ENCODE measurements at places on chromosomes 6 and 20.

DNA sequence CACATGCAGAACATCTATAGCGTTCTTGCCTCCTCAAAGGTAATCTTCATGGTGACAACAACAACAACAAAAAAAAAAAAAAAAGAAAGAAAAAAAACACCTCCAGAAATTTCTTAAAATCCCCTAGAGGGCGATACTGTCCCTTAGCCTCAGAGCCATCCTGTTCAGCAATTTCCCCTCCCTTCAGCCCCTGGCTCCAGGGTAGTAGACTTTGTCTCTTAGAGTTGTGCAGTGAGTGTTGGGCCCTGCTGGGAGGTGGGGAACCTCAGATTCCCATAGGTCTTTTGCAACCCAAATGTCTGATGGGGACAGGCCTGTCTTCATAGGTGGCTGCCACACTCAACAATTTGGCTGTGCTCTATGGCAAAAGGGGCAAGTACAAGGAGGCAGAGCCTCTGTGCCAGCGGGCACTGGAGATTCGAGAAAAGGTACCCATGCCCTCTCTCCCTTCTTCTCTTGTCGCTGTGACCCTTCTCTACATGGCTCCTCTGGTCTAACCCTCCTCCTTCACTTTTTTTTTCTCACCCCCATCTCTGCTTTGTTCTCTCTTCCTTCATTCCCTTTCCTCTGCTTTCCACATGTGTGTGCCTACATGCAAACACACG, 6.0 kb upstream of the PTK7 start:
- peak; percentile 65 for DNase-seq

GRCh38 chr6:41425511-41425910, 90.1 kb downstream of the NCR2 start:
- no peak for DNase-seq

DNA sequence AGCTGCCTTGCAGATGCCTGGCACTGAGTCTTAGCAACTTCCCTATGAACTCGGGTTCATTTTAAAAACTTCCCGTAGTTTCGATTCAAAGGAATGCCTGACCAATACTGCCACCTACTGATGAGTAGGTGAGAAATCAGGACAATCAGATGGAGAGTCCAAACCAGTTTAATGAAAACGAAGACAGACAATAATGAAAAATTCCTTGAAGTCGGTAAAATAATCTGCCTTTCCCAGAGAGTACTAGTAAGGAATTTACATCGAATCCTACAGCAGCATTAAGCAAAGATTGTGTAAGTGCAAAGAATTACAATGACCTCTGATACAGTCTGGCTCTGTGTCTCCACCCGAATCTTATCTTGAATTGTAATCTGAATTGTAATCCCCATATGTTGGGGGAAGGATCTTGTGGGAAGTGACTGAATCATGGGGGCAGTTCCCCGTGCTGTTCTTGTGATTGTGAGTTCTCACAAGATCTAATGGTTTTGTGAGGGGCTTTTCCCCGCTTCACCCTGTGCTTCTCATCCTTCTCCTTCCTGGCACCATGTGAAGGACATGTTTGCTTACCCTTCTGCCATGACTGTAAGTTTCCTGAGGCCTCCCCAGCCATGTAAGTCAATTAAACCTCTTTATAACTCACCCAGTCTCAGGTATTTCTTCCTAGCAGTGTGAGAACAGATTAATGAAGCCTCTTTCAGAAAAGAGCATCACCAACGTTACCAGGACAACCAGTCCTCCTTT, 134.4 kb downstream of the ARHGAP18 start:
- DNase-seq: peak; percentile 21

GRCh38 chr20:21607971-21608725, 94.3 kb upstream of the NKX2-2 start:
- no peak for DNase-seq

DNA sequence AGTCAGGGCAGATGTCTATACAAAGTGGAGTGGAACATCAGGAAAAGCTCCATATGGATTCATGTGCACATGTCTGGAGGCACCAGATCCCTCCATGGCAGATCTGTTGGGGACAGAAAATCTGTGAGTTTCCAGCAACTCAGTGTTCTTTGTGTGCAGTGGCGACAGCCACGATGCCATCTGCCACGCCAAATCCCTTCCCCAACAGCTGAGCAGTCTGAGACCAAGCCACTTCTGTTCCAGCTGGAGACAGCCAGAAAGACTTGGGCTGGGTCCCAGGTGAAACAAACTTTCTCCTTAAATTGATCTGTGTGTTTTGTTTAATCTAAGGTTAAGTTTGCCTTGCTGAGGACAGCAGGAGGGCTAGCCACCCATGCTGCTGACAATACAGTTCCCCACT, 22.9 kb downstream of the FKBP1A start:
- peak; percentile 93 for DNase-seq

- DNase-seq: no peak
These were observed 253.4 kb downstream of the HACE1 start for GRCh38 chr6:104606361-104606760.

GRCh38 chr6:6699741-6700367, 111.3 kb downstream of the LY86 start:
- DNase-seq: peak; percentile 98

- DNase-seq: no peak
These were observed 9.2 kb downstream of the SLC4A11 start for GRCh38 chr20:3229798-3230197.

GRCh38 chr6:11367638-11368199, 135.3 kb upstream of the NEDD9 start:
- no peak for DNase-seq

GRCh38 chr6:343960-344815, 47.4 kb upstream of the IRF4 start:
- DNase-seq: no peak

Data from NCI-H2171 treated with DMSO at 0.1 percent for 48 hours (cell line).